Regular cardiac myocyte (primary cell): ENCODE measurements at places on chromosomes 7 and 10. TPM values are rescaled to one million over a fixed set of nuclear protein-coding genes. Genes with fewer than 3 reads are reported as not detected.

The GIMAP6 gene
- 0.19 and 0.56 TPM in 2 replicates for total RNA-seq

The PAX2 gene
- total RNA-seq: 0.38 TPM in 1 of 2 replicates, not detected in the other

The DENND11 gene
- total RNA-seq: 5.9 and 10.4 TPM in 2 replicates

The CARD11 gene
- total RNA-seq: 0.28 and 0.38 TPM in 2 replicates

The MYL7 gene
- total RNA-seq: not detected in 2 replicates

The RNF32 gene
- total RNA-seq: 0.77 and 2.5 TPM in 2 replicates

The AS3MT gene
- total RNA-seq: 7.3 and 7.5 TPM in 2 replicates

The AP1S1 gene
- 138 and 216 TPM in 2 replicates for total RNA-seq

The PAPSS2 gene
- total RNA-seq: 178 and 229 TPM in 2 replicates

The CACNB2 gene
- total RNA-seq: 0.19 and 0.85 TPM in 2 replicates

The LRRC4 gene
- 0.19 TPM in 1 of 2 replicates, not detected in the other for total RNA-seq

The ZCWPW1 gene
- 1.7 and 1.9 TPM in 2 replicates for total RNA-seq

The PRSS1 gene
- not detected in 2 replicates for total RNA-seq

The SDK1 gene
- total RNA-seq: under 0.01 and 0.19 TPM in 2 replicates

The TBATA gene
- total RNA-seq: not detected in 2 replicates

The FRAT1 gene
- total RNA-seq: 0.96 and 1.7 TPM in 2 replicates

The BAMBI gene
- 8.6 and 35.5 TPM in 2 replicates for total RNA-seq

The PDK4 gene
- total RNA-seq: 0.58 and 6.5 TPM in 2 replicates

The CDHR1 gene
- total RNA-seq: 0.19 and 0.56 TPM in 2 replicates

The LBX1 gene
- total RNA-seq: not detected in 2 replicates

The ICA1 gene
- 2.1 TPM in 1 of 2 replicates, not detected in the other for total RNA-seq

The POLR2J2 gene
- 0.85 and 1.7 TPM in 2 replicates for total RNA-seq

The DPYSL4 gene
- 7.5 and 7.6 TPM in 2 replicates for total RNA-seq

The FANK1 gene
- total RNA-seq: 5.4 and 22.0 TPM in 2 replicates

The STEAP4 gene
- 0.19 and 0.56 TPM in 2 replicates for total RNA-seq

The ZP3 gene
- total RNA-seq: 1.2 and 5.9 TPM in 2 replicates

The HECTD2 gene
- total RNA-seq: 5.8 and 8.7 TPM in 2 replicates

The ACTL6B gene
- not detected in 2 replicates for total RNA-seq

The EGR2 gene
- 0.58 and 5.9 TPM in 2 replicates for total RNA-seq

The OR6V1 gene
- not detected in 2 replicates for total RNA-seq

The LIPJ gene
- total RNA-seq: not detected in 2 replicates

The TSPAN33 gene
- total RNA-seq: 0.19 and 0.85 TPM in 2 replicates

The EIF3B gene
- 199 and 264 TPM in 2 replicates for total RNA-seq

The XRCC2 gene
- 1.1 and 6.9 TPM in 2 replicates for total RNA-seq

The ANKRD30A gene
- total RNA-seq: not detected in 2 replicates

The FAM25C gene
- not detected in 2 replicates for total RNA-seq

The PNLIPRP2 gene
- total RNA-seq: not detected in 2 replicates

The RGR gene
- total RNA-seq: not detected in 2 replicates

The SPDYE16 gene
- total RNA-seq: 0.56 TPM in 1 of 2 replicates, not detected in the other

The GHRHR gene
- not detected in 2 replicates for total RNA-seq

The PTF1A gene
- total RNA-seq: not detected in 2 replicates

The FAM241B gene
- total RNA-seq: 0.19 and 0.56 TPM in 2 replicates

The CLRN3 gene
- total RNA-seq: not detected in 2 replicates

The CYP3A5 gene
- under 0.01 TPM in 1 of 2 replicates, not detected in the other for total RNA-seq

The UPK3B gene
- total RNA-seq: under 0.01 TPM in 1 of 2 replicates, not detected in the other

The PRPS1L1 gene
- not detected in 2 replicates for total RNA-seq

The ITGB8 gene
- 23.0 and 73.0 TPM in 2 replicates for total RNA-seq

The AGAP9 gene
- total RNA-seq: 1.5 and 2.8 TPM in 2 replicates

The TMEM229A gene
- total RNA-seq: not detected in 2 replicates
